Stimulated activated CD8-positive, alpha-beta memory T cell treated with anti-CD3 and anti-CD28 coated beads, Interleukin-15, amount 100 ng/mL, for 24 hours (primary cell): ENCODE measurements at places on chromosomes 6 and 20.

DNA sequence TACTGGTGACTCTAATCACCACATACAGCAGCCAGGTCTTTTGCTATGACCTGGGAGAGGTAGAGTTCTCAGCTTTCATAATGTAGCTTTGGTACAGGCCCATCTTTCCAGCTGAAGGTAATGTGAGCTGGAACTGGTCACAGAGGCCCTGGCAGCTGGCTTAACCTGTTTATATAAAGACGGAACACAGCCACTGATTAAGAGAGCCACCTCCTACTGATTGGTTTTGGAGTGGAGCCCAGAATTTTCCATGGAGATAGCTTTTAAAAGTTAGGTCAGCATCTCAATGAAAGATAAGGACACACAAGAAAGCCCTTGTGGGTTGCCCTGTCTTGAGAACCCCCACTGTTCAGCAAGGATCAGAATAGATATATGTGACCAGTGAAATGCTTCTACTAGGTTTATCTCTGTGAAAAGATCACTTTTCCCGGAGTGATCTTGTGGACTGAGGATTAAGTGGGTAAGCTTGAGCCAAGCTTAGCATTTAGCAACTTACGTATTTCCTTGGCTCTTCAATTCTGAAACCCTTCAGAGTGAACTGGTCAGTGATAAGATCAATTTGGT lies 213.7 kb upstream of the CITED2 start:
- no peak for DNase-seq

DNA sequence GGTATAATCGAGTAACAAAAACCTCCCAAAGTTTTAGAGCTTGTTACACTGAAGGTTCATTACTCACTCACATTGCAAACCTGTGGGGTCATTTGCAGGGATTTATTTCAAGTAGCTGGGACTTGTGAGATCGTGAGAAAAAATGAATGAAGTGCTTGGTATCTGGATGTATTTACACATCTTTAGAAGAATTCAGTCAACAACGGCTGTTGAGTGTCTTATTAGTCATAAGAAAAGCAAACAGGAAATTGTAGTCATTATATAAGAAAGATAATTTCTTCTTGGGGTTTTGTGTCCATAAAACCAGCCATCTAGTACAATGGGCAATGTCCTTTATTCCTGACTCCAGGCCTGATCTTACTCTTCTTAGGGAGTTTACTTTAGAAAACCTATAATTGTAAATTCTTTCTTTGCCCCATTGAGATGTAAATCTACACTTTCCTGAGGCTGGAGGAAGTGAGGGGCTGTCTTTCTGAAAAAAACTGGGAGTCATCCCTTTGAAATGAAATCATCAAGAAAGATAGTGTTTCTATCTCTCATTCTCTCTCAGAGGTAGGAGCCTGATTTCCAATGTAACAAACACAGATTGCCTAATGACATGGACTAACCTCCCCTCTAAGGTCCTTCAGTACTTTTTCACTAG lies 202.5 kb upstream of the ASCC3 start:
- no peak for DNase-seq

- DNase-seq = no peak
Measured at GRCh38 chr20:45470262-45470931, 844 bp downstream of the WFDC2 start.

DNA sequence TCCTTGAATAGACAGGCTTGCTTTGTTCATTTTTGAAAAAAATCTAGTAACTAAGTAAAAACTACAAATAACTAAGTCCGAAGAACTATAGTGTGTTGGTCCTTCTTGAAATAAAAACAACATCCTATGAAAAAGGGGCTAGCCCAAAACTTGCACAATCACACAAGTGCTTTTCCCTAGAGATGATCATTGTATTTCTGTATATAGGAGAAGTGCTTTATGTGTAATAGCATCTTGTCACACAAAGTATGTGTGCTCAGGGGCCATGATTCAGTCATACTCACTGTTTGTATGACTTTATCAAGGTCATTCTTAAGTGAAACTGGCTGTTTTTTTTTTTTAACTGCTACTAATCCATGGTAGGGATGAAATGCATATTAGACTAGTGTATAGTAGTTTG lies 179.8 kb downstream of the DTNBP1 start:
- no peak for DNase-seq

DNA sequence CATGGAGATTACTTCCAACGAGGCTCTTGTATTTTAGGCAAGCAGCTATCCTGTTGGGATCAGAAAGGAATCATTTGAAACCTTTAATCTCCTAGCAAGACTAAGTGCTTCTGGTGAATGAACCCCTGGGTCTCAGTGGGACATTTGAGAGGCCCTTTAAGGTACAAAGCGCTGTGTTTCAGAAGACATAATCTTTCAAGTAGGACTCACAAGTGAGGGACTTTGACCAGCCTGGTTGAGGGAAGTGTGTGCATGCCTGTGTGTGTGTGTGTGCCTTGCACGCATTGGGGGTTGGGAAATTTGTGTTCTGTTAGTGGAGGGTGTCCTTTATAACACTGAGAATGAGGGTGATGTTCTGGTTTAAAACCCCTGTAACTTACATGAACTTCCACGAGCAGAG lies 64.4 kb upstream of the KCNG1 start:
- DNase-seq = no peak

DNA sequence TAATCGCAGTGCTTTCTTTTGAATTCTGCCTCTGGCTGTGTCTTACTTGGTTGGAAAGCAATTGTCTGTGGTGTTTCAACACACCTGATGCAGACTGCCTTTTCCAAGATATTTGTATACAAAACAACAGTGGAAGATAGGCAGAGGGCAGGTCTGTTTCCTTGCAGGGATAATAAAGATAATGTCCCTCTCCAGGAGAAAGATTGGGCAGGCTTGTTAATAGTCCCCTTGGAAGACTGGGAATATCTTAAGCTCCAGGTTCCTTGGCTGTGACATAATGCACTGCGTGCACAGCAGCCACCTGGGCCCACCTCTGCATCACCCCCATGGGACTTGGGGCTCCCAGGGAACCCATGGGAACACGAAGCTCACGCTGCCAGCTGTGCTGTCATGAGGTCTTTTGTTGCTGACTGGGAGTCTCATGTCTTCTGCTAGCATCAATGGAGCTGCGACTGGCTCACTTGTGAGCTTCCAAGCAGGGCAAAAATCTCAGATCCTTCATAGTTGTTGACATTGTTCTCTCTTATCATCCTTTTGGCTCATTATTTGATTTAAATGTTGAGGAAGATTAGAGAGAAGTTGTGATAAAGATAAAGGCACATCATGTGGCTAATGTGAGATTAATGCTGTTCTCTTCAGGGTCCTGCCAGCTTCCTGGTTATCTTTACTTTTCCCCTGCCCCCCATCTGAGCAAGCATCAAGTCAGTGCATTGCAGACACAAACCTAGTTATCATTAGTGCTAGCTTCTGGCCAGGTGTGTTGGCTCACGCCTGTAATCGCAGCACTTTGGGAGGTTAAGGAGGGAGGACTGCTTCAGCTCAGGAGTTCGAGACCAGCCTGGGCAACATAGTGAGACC lies 107.1 kb upstream of the ASF1A start:
- DNase-seq = no peak

DNA sequence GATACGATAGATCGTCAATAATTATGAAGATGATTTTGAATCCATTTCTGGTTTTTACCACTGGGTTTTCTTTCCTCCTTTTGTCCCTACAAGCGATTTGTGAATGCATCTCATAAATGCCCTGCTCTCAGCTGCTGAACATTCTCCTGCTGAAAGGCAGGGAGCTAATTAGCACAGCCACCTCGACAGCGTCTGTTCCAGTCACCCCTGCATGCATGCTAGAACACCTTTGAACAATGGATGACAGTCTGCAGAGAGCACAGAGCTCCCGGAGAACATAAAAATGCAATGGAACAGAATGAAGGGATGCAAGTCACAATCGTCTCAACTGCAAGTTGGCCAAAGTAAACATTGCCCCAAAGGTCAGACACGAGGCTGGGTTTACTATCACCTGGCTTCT lies 105.8 kb downstream of the SLC35B3 start:
- no peak for DNase-seq

- DNase-seq = no peak
Measured at GRCh38 chr6:44037847-44038542, 89.3 kb downstream of the MRPL14 start.

- DNase-seq = no peak
Measured at GRCh38 chr6:87723170-87724078, 21.4 kb upstream of the AKIRIN2 start.

- DNase-seq = no peak
Measured at GRCh38 chr6:81769824-81770223, 17.3 kb upstream of the TENT5A start.
